ENCODE measurements at places on chromosomes 16 and 17.

- DNase-seq, result no peak
Measured at GRCh38 chr17:39735882-39736281, 1.9 kb upstream of the GRB7 start.

DNA sequence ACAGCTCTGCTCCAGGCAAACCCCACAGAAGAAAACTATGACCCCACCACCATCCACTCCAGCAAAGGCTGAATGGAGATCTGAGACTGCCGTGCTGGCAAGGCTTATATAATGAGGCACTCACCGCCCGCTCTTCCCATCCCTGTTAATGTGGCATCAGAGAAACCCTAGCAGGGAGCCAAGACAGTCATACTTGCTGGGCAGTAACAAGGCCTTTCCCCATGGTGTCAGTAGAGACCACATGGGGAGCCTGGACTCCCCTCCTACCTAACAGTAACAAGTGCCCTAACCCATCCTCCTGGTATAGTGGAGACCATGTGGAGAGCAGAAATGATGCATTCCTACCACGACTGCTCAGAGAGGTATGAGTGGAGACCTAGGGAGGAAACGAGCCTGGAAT lies 235.2 kb downstream of the C16orf78 start:
- no peak for DNase-seq

DNA sequence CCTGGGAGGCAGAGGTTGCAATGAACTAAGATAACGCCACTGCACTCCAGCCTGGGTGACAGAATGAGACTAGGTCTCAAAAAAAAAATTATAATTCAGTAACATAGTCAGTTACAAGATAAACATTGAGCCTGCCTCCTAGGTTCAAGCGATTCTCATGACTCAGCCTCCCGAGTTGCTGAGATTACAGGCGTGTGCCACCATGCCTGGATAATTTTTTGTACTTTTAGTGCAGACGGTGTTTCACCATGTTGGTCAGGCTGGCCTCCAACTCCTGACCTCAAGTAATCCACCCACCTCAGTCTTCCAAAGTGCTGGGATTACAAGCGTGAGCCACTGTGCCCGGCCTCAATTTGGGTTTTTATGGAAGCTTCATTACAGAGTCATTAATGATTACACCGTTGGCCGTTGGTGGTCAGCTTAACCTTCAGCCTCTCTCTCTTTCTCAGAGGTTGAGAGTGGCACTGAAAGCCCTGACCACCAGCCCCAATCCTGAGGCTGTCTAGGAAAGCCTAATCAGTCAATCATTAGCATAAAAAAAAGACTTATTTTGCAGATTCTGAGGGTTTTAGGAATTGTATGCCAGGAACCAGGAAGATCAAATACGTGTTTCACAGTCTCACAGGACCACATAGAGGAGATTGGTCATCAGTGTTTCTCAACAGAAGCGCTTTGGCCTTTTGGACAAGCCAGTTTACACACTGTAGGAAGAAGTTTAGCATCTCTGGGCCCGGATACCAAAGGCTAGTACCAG lies 1.3 kb upstream of the LRRC37A3 start:
- DNase-seq, result no peak

GRCh38 chr17:72111336-72111923 lies 9.4 kb upstream of the SOX9 start:
- DNase-seq, result no peak

DNA sequence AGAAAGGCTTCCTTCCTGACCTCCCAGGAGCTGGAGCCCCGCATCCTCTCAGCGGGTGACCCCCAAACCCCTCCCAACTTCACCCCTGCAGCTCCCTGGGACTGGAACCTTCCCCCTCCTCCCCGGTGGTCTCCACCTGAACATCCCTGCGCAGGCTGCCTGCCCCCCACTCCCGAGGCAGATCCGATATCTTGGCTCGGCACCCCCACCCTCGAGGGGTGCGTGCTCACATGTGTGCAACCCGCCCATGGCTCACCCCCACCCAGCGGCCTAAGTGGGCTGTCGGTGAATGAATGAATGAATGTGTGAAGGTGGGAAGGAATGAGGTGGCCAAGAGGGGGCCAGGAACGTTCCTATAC lies 39.7 kb downstream of the SLC7A5 start:
- no peak for DNase-seq

GRCh38 chr16:10664720-10665126 lies 30.0 kb downstream of the TEKT5 start:
- no peak for DNase-seq

GRCh38 chr16:466651-467050 lies 41.2 kb downstream of the RAB11FIP3 start:
- DNase-seq, result no peak

Data from activated CD4-positive, alpha-beta T cell treated with anti-CD3 and anti-CD28 coated beads, Interleukin-2, Interleukin-4, amounts not matched to agents 100 ng/mL and 50 ng/mL, durations not matched to agents 16 hours and 8 hours (primary cell).